ENCODE measurements at places on chromosomes 1 and 21.

DNA sequence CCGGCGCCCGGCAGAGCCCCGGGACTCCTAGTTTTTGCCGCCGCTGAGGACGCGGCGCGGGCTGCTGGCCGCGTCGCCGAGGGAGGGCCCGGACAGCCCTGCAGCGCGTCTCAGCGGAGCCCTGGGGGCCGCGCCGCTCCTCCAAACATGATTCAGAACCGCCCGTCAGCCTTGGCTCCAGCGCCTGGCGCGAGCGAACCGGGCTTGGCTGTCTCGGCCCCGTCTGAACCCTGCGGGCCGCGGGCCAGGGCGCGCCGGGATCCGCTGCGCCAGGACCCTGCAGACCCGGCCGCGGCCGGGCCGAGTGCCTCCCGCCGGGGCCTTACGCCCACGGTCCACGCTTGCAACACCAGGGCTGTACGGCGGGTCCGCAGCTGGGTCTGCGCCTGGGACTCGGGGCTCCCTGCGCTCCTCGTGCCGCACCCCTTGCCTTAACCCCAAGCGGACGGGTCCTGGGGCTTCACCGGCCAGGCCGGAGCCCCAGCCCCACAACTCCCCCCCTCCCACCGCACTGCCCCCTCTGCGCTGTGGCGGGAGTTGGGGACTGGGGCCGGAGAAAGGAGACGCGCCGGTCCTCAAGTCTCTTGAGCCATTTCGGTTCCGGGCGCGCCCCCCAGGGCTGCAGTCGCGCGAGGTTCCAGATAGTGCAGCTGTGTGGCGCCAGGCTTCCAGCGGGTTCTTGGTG lies 48.4 kb upstream of the CD34 start:
- DNase-seq: no peak

DNA sequence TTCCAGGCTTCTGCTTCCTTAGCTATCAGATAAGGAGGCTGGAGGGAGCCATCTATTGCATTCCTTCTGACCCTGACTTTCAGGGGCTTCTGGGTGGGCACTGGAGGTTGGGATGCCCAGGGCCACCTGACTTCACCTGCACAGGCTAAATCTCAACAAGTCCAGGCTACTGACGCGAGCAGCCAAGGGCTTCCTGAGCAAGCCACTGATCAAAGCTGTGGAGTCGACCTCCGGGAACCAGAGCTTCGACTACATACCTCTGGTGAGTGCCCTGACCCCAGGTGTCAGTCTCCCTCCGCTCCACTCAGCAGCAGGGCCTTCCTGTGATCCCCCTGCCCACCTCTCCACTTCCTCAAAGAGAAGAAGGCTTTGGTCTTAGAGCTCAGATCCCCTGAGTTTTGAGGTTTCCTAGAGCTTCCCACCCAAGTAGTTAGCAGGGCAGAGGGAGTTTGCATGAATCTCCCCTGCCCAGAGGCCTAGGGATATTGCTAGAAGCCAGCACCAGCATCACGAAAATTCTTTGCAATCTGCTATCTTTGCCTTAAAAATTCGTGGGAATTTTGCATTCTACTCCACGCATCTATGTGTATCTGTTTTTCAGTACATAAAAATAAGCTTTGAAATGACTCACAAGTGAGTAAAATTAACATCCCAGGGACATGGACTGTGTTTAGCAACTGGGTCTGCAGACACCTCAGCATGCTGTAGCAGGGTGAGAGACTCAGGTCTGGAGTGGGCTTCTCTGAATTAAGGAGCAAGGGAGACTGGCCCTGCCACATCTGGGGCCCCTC lies 61.4 kb downstream of the VWA5B1 start:
- DNase-seq: no peak

DNA sequence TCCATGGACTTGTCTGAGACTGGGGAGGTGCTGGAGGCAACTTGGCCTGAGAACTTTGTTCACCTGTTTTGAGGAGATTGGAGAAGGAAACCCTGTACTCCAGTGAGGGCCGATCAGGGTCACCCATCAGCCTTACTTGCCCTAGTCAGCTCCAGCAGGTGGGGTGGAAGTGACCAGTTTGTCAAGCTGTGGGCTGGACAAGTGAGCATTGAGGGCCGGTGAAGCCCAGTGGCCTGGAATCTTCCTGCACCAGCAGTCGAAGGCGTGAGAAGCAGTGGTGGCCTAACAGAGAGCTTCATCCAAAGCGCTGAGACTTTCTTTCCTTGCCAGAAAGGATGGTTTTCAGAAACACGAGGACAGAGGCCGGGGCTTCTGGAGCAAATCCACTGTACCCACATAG lies 9.6 kb downstream of the SLC37A1 start:
- DNase-seq: no peak

DNA sequence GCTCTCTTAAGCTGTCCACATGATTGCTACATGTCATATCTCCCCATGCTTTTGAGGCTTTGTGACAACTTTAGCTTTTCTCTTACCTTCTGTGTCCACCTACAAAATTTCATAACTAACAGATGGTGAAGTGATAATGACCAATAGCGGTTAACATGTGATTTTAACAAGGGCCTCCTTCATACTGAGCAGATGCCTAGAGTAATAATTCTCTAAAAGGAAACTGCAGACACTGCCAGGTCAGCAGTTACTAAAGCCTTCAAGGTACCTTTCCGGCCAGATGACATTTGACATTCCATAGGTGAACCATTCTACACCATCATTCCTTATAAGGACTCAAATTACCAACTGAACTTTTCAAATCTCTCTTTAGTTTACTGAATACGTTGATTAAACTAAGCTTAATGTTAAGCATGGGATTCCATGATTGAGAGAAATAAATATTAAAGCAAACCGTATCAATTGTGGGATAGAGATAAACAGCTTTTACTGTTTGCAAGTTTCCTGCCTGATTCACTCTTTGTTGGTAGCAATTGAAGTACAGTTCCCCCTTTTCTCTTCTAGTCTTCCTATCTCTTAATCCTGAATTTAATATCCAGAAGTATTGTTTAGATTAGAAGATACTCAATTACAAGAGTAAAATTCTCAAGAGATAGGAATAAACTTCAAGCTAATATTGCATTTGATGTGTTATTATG lies 205.1 kb downstream of the PLA2G4A start:
- no peak for DNase-seq

- no peak for DNase-seq
Observed at GRCh38 chr1:91546876-91547275, 46.2 kb downstream of the CDC7 start.

- DNase-seq: no peak
Observed at GRCh38 chr1:222339376-222339947, 208.4 kb downstream of the HHIPL2 start.

GRCh38 chr1:150009604-150010392 lies 728 bp downstream of the OTUD7B start:
- DNase-seq: peak; percentile 59

GRCh38 chr1:96971849-96972602 lies 250.4 kb downstream of the PTBP2 start:
- DNase-seq: no peak

DNA sequence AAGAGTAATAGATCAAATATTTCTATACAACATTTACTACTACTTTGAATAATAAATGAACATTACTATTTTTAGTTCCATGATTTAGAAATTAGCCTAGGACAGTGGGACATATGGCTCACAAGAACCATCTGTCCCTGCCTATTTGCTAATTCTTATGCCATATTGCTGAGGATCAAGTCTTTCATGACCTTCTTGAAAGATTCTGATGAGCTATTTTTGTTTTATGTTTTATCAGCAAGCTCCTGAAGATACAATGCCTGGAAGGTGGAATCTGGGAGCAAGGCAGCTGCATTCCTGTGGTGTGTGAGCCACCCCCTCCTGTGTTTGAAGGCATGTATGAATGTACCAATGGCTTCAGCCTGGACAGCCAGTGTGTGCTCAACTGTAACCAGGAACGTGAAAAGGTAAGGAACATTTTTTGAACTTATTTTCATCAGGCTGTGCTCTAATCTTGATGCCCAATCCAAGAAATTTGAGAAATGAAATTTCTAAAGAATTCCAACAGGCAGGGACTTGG lies 326.7 kb downstream of the PAPPA2 start:
- DNase-seq: no peak

DNA sequence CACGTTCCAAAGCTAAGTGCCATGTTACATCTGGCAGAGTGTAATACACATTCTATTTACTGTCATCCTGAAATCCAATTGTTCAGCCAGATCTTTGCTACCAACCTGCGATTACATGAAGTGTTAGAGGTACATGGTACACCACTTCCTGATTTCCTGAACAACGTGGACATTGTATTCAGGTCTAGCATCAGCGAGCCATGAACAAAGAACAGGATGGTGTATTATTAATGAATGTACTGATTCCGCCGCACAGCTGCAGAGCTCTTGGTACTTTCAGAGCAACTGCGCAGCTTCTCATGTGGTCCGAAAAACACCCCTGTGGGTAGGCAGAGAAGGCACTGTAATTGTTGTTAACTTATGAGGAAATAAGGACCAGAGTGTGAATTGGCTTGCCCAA lies 511.4 kb downstream of the AJAP1 start:
- DNase-seq: no peak
